ENCODE measurements at places on chromosomes 2 and 18. TPM values are rescaled to one million over a fixed set of nuclear protein-coding genes. Genes with fewer than 3 reads are reported as not detected.

RGPD3 gene
- total RNA-seq = not detected

TLX2 gene
- total RNA-seq = 0.95 TPM

VWC2L gene
- total RNA-seq = not detected

BOK gene
- total RNA-seq = 2.2 TPM

RUFY4 gene
- total RNA-seq = 0.86 TPM

ATRAID gene
- 59.9 TPM for total RNA-seq

SYT4 gene
- not detected for total RNA-seq

TRIM54 gene
- 0.28 TPM for total RNA-seq

RESP18 gene
- not detected for total RNA-seq

NT5C1B gene
- not detected for total RNA-seq

TCF7L1 gene
- 0.14 TPM for total RNA-seq

POTEC gene
- total RNA-seq = not detected

LIMS3 gene
- total RNA-seq = 1.0 TPM

FOXI3 gene
- not detected for total RNA-seq

RGPD8 gene
- total RNA-seq = 19.5 TPM
